ENCODE measurements at places on chromosomes 3 and 15.

- DNase-seq: no peak
These were observed 26.7 kb downstream of the ISL2 start for GRCh38 chr15:76363251-76363650.

GRCh38 chr3:140206196-140207040 is 271.4 kb downstream of the CLSTN2 start:
- peak; percentile 24 for DNase-seq

DNA sequence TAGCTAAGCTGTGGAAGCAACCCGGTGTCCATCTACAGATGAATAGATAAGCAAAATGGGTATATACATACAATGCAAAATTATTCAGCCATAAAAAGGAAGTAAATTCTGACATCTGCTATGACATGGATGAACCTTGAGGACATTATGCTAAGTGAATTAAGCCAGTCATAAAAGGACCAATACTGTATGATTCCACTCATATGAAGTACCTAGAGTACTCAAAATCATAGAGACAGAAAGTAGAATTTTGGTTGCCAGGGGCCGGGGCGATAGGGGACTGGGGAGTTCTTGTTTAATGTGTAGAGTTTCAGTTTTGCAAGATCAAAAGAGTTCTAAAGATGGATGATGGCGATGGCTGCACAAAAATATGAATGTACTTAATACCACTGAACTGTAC is 10.3 kb downstream of the EID1 start:
- DNase-seq: no peak

DNA sequence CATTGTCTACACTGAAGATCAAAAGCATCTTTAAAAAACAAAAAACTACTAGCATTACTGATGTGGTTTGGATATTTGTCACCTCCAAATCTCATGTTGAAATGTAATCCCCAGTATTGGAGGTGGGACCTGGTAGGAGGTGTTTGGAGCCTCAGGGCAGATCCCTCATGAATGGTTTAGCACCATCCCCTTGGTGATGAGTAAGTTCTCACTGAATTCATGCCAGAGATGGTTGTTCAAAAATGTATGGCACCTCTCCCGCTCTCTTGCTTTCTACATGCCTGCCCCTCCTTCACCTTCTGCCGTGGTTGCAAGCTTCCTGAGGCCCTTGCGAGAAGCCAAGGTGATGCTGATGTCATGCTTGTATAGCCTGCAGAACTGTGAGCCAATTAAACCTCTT is 136.6 kb upstream of the FHIT start:
- no peak for DNase-seq

DNA sequence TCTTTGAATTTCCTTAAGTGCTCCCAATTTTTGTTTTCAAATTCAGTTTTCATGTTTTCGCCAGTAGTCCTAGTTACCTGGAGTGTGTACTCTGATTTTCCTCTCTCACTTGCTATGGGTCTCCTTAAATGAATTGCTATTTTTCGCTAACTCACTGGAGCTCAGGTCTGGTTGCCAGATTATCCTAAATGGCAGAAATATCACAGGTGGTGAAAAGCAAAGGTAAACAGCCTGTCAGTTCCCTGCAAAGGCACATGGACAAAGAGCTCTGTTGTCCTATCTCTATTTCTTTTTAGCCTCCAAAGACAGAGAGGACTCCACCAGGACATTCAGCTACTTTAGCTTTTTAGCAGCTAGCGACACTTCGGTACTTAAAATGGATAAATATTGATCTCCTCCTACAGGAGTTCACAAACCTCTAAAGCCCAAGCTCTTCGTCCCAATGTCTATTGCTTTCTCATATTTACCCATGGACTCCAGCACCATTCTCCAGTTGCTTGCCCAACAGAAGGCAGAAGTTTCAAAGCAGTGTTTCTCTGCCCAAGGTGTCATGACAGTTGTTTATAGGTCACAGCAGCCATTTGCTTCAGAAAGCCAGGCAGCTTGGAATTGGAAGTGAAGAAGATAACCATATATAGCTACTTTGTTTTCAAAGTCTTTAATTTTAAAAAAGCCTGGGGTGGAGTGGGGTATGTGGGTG is 12.3 kb downstream of the ZBTB20 start:
- no peak for DNase-seq

DNA sequence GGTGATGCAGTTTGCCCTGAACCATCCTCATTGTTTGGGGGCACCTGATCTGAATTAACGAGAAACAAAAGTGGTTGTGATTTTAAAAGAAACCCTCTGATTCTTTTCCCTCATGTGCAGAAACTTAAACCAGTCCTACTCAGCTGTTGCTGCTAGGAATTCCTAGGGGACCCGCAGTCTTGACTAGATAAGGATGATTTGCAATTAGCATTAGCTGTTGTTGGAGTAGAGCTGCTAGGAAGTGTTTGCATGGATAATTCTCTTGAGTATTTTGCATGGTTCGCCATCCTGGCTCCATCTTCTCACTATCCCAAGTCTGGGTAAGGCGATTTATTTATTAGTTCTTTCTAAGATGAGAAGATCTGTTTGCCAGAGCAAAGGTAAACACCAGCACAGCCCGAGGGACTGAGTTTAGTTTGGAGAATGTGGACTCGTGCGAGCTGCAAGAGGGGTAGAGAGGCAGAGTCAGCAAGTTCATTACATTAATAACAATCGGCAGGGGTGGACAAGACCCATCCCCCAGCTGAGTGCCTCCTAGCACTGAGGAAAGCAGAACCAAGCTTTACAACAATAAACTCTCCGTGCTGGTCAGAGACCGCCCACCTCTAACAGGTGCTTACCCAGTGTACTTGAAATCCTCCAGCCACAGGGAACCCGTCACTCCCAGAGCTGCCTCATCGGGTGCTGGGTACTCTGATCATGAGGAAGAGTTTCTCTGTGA is 4.1 kb downstream of the FGD5 start:
- DNase-seq: no peak

DNA sequence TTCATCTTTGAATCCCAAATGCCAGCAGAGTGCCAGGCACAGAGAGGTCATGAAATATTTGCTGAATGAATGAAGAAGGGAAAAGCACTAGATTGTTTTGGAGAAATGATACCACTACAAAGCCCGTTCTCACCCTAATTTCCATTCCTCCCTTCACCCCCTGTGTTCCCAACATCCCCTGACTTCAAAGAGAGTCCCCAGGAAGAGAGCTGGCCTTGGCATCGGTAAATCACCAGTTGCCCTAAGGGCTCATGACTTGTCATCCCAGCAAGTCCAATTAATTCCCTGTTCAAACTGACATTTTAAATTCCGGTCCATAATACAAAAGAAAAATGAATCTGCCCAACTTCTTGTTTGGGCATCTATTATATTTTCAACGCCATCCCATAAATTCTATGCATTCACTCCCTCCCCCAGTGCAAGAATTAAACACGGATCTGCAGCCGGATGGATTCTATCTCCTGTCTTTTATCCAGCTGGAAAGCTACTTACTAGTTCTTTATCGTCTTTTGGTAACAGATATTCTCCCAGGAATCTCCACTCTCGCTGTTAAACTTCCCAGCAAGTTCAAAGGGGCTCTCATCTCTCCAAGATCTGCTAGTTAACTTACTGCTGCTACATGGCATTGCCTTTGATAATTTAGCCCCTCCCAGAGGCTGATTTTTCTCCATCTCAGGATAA is 63.9 kb upstream of the TSC22D2 start:
- no peak for DNase-seq

- no peak for DNase-seq
These were observed 92.4 kb upstream of the WNT5A start for GRCh38 chr3:55579496-55579895.

- peak; percentile 72 for DNase-seq
These were observed 547.8 kb upstream of the TBL1XR1 start for GRCh38 chr3:177744873-177745606.

DNA sequence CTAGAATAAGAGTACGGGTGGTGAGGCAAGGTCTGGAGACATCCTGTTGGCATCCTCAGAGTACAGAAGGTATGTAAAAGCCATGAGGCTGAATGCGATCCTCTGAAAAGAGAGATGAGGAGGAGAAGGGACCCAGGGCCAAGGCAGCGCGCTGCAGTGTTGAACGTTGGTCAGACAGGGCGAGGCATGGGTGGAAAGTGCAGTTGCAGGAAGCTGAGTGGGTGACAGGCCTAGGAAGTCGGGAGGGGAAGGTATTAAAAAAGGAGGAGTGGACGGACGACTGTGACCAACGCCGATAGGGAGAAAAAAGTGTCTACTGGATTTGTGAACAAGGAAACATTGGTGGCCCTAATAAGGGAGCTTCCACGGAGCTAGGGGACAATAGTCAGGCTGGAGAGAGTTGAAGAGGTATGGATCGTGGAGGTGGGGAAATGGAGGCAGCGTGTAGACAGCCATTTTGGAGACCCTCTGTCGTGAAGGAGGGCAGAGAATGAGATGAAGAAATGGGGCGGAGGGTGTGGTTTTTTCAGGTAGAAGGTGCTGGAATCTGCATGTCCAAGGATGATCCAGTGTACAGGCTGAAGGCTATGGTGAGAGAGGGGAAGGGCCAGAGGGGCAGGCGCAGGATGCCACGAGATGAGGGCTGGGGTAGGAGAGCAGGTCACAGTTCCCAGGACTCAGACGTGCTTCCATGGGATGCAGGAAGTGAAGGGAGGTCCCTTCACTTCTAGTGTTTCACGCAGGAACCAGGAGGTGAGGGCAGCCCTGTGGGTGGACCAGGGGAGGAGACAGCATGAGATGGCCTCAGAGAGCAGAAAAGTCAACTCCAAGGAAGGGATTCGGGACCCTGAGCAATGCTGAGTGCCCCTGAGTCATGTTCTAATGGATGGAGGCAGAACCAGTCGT is 115.9 kb downstream of the ASB7 start:
- DNase-seq: no peak

DNA sequence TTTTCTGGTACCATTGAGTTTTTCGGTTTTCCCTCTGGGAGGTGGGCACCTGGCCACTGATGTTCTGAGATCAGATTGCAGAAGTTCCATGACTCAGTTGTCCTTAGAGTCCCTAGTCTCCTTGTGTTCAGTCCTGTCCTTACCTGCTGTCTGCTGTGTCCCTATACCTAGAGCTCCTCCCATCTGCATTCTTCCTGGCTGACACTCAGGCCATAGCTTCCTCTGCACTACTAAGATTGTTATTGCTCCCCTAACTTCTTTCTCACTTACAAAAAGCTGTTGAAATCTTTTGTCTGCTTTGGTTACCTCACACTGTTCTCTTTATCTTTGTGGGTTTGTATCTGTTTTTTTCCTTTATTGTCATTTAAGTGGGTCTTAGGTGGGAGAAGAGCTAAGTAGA is 13.2 kb downstream of the USP3 start:
- DNase-seq: no peak

GRCh38 chr3:64650715-64651114 is 37.1 kb downstream of the ADAMTS9 start:
- no peak for DNase-seq

- no peak for DNase-seq
These were observed 7.0 kb downstream of the RTP3 start for GRCh38 chr3:46504789-46505188.

DNA sequence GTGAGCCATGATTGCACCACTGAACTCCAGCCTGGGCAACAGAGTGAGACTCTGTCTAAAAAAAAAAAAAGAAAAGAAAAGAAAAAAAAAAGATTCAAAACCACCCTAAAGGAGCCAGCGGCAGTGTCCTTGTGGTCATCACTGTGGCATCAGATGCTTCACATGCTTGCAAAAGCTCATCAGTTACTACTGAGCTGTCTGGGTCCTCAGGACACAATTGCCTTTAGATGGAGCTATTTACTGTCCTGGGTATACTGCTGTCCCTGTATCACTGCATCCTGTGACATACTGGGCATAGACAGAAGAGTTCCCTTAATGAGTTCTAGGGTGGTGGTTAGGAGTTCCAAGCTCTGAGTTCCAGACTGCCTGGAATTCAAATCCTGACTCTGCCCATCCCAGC is 85.8 kb downstream of the LINGO1 start:
- no peak for DNase-seq

- DNase-seq: peak; percentile 79
These were observed at the start of gene ZNF106 for GRCh38 chr15:42490671-42491538. TSS of gene ZNF106 (minus strand) at chr15:42491141. CDS start at chr15:42472289, 18,852 bp downstream.

DNA sequence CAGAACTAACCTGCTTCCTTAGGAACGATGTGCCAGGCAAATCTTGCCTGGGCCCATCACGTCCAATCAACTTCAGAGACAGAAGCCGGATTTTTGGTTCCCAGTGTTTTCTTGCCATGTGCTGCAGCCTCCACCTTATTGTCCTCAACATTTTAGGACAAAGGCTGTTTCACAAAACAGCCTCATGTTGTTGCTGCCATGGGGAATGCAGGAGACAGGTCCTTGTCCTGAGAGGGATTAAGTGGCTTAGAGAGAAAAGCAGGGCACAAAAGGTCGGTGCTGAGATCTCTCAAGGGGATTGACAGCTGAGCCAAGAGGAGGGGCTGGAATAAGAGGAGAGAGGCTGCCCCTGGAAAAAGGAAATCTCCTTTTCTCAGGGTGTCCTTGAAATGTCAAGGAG is 11.3 kb upstream of the NMNAT3 start:
- DNase-seq: no peak

DNA sequence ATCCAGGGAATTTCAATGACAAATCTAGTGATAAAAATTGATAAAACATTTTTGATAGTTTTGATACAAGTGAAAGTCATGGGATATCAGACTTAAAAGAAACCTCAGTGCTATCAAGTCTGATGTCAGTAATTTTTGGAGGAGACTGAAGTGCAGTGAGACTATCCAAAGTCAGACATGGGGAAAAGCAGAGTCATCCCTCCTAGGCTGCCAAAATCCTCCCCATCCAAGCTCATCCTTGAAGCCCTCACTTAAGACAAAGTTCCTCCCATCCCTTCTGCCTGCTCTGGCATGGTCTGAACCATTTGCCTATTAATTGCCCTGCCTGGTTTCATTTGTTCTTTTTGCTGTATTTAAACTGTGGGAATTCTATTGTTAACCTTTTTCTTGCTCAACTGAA is 456.9 kb upstream of the UBE2E2 start:
- no peak for DNase-seq

- DNase-seq: no peak
These were observed 347.0 kb upstream of the LMCD1 start for GRCh38 chr3:8154617-8155016.

GRCh38 chr3:185210621-185211142 is 43.2 kb downstream of the EHHADH start:
- DNase-seq: no peak

DNA sequence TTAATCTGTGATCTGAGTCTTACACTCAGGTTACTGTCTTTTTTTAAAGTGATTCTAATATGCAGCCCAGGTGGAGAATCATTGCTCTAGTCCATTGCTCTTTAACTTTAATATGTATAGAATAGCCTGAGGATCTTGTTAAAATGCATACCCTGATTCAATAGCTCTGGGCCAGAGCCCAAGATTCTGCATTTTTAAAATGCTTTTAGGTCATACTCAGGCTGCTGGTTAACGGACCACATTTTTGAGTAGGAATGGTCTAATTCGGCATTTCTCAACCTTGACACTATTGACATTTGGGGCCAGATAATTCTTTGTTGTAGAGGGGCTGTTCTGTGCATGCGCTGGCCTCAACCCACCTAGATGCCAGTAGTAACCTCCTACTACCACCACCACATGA is 20.9 kb upstream of the FSTL1 start:
- DNase-seq: no peak

GRCh38 chr3:150292891-150293290 is 115.2 kb upstream of the TSC22D2 start:
- peak; percentile 11 for DNase-seq

- DNase-seq: no peak
These were observed 8.1 kb downstream of the PPM1M start for GRCh38 chr3:52253314-52254304.

Data from amniotic stem cell (primary cell).